H1 (cell line): ENCODE measurements at places on chromosomes 16 and 17.

- DNase-seq, result no peak
These were observed 75.2 kb upstream of the DHX40 start for GRCh38 chr17:59490216-59490615.

DNA sequence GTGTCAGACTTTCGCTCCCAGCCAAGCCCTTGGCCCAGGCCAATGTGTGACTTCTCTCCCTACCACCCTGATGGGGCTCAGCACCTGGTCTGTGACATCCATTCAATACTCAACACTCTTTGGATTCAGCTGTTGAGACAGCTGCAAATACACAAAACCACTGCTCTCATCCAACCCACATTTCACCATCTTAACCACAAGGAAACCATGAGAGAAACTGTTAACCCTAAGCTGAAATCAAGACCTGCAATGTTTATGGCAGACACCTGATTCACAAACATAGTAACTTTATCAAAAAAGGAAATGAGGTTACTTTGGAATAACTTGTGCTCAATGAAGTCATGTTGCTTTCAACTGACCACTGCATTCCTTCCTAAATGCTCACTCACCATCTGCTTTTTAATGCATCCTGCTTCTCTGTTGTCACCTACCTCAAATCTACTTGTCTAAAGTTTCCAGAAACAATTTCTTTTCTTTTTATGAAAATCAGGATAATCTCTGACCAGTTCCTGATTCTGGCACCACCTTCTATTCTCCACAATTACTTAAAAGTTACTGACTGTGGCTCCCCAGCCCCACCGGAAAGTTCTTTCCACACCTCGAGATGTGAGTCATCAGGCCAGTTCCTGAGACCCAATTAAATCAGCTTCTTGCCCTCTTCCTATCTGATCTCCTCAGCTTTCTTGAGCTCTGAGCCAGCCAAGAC lies 88.2 kb downstream of the NOG start:
- no peak for DNase-seq

DNA sequence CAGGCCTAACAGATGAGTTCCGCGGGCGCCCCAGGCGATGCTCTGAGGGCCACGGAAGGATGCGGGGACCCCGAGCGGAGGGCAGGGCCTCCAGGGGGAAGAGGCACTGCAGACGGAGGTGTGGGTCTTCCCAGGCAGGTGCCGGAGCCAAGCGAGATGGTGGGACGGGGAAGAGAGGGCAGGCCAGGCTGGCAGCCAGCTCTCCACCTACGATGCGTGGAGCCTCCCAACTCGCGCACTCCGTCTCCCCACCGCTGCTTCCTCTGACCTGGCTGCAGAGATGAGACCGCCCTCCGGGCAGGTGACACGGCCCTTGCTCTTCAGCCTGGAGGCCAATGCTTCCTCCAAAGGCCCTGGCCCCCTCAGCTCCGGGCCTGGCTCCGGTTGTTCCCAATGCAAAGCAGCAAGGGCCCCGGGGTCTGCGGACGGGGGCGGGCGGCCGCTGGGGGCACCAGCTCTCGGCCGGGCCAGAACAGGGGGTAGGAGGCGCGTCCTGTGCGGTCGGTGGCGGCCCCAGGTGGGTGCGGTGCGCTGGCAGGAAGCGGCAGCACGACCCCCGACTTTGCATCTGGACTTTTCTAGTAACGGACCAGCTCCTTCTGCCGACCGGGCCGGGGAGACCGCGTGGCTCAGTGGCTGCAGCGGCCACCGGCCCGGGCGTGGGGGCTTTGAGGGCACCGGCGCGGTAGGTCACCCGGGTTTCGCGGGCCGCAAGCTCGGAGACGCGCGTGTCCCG lies 1.5 kb upstream of the SOX8 start:
- no peak for DNase-seq

DNA sequence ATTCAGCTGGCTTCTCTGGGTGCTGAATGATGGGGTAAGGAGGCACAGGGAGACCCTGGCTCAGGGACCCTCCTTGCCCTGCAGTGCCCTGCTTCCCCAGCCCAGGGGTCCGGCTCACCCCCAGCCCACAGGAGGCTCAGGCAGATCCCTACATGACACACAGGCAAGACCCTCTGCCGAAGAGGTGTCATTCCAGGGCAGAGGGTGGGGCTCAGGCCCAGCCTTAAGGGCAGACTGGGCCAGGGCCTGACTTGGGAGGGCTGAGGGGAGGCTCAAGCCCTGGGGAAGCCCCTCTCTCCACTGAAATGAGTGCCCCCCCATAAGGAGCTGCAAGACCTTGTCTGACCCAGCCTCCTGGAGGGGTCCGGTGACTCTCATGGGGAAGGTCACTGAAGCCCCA lies 30.3 kb upstream of the KSR1 start:
- no peak for DNase-seq

DNA sequence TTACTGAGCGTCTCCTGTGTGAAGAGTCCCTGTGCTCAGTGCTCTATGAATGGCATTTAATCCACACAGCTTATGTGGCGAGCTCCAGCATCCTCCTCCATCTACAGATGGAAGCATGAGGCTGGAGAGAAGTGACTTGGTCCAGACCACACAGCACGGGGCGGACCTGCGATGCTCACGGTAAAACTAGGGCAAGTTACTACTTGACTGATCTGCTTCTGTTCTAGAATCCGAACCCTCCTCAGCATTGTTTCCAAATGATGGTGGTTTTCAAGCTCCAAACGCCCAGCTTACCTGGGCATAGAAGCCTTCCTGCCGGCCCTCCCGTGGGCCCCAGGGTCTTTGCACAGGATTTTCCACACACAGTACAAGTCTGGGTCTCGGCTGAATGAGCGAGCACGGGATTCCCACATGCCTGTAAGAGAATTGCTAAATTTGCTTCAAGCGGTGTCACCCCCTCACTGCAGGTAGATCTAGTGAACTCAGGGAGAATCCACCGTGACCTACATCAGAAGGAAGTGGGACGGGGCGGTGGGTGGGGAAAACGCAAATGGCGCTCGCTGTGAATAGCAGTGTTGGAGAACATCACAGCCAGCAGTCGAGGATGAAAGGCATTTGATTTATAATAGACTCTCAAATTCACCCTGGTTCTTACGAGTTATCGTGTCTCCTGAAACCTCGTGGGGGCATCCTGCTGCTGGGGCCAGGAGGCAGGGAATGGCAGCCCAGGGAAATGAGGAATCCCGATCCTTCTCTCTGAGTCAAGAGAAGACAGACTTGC lies 101.1 kb downstream of the CMIP start:
- no peak for DNase-seq

DNA sequence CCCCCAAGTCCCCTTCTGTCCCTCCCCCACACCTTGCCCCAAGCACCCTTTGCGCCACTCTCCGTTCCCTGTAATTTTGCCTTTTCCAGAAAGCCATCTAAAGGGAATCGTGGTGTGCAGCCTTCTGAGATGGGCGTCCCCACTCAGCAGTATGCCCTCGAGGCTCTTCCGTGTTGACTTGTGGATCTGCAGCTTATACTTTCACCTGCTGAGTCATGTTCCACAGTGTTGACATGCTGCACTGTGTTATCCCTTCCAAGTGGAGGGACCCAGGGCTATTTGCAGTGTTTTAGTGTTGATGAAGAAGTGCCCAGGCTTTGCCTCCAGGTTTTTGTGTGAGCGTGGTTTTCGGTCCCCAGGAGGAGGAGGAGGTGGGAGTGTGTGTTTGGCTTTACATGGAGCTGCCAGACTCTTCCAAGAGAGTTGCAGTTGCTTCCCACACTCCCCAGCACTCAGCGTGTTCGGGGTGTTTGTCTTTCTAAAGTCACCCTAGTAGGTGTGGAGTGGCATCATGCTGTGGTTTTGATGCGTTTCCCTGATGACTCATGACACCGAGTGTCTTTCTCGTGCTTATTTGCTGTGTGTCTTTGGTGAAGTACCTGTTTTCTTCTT lies 32.1 kb upstream of the JPT2 start:
- DNase-seq, result no peak

- no peak for DNase-seq
These were observed 43.8 kb downstream of the RMI2 start for GRCh38 chr16:11389083-11389482.

- no peak for DNase-seq
These were observed 50.9 kb downstream of the MRC2 start for GRCh38 chr17:62678214-62678919.

DNA sequence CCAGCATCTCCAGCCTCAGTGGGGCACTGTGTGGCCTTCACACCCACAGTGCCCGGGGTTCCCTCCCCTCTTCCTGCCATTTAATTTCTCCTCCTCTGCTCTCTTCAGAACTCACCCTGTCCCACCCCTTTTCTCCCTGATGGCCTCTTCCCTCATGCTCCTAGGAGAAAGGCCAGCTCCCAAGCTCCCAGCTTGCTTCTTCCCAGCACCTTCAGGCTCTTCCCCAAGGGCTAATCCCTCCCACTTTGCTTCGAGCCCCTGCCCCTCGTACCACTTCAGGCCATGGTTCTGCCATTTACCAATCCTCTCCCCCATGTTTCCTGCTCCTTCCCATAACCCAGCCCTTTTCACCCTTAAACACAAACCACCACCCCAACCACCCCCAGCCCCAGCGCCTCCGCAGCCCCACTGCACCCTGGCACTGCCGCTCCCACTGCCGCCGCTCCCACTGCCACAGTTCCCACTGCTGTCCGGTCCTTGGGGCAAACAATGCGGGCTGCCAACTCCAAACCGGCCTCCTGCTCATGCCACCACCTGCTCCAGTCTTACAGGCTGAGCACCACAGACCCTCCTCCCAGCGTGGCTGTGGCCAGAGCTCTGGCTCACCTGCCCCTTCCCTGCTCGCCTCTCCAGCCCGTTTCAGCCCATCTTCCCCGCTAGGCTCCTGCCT lies 28.6 kb downstream of the ADAM11 start:
- DNase-seq, result no peak

- DNase-seq, result no peak
These were observed 27.5 kb upstream of the NKD1 start for GRCh38 chr16:50520451-50521245.

GRCh38 chr16:49738832-49739231 lies 117.1 kb downstream of the ZNF423 start:
- no peak for DNase-seq

DNA sequence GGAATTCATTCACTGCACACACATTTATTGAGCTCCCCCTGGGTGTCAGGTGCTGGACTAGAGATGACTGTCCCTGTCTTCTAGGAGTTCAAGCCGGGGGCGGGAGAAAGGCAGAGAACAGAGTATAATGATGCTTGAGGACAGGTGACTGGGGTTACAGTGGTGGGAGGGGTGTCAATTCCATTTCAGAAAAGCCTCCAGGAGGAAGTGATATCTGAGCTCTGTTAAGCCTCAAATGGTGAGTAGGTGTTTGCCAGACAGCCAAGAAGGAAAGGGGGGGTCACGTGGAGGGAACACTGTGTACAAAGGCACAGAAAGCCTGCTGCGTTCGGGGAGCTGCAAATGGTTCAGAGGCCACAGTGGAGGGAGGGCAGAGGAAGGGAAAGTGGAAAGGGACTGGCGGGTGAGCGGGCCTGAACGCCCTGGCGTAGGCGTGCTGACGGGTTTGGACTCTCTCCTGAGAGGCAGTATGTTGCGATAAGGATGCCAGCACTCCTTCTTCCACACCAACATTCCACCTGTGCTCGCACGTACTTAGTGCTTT lies 9.7 kb upstream of the NXPH3 start:
- DNase-seq, result no peak

DNA sequence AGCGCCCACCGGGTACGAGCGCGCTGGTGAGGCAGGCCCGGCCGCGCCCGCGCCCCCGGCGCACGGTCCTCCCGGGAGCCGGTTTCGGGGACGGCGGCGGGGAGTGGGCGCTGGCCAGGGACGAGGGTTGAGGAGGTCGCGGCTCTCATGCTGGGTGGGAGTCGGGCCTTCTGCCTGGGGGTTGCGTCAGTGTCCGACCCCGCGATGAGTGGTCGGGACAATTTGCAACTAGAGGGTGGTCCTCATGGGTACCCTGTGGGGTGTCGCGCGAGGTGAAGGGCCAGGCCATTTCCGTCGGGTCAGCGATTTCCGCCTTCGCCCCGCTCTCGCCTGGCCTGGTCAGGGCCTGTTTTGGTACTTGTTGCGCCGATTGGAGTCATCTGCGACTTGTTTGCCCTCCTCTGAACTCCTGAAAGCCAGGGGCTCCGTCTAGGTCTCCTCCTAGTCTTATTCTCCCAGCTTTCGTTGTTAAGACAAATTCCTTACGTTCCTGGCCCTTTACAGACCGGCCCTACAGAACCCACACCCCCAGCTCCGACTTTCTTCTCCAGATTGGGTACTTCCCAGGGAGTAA lies 14.9 kb downstream of the NAA60 start:
- peak; percentile 58 for DNase-seq

DNA sequence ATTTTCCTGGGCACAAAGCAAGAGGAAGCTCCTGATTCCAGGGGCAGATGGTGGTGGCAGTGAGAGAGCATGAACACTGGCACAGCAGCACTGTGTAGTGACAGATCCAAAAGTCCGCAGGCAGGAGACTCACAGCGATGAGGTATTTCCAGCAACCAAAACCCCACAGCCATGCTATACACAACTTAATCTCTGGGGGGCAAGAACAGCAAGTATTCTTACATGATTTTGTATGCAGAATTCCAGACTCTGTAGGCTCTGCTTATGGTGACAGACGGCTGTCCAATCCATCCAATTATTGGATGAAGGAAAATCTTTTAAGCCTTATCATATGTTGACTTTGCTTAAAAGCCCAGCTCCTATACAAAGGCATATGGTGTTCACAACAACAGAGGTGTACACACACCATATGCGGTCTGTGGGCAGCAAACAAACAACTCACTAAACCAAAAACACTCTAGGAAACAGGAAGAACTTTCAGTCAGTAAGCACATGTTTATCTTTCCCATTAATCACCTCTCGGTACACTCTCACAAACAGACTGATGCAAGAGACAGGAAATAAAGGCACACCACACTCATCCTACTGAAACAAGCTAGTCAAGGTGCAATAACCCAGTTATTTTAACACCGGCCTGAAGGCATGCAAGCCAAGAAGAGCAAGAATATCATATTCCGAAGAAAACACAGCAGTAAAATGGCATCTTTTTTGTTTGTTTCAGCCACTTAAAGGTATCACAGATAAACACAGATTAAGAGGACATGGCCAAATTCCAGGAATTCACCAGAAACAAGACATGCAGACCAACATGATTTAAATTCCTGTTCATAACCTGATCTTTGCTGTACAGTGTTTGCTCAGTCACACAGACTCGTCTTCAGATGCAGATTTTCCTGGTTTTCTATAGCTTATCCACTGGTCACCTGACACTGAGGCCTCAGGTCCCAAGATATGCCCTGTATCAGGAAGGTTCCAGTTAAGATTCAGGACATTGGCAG lies 47.8 kb downstream of the ERN1 start:
- DNase-seq, result no peak

- peak; percentile 49 for DNase-seq
These were observed 5.7 kb downstream of the GGA2 start for GRCh38 chr16:23504453-23505179.

GRCh38 chr17:29588017-29588561 lies 1.4 kb downstream of the GIT1 start:
- DNase-seq, result no peak

GRCh38 chr16:10297341-10298006 lies 88.4 kb upstream of the ATF7IP2 start:
- DNase-seq, result no peak
